ENCODE measurements at places on chromosomes 16 and 17.

DNA sequence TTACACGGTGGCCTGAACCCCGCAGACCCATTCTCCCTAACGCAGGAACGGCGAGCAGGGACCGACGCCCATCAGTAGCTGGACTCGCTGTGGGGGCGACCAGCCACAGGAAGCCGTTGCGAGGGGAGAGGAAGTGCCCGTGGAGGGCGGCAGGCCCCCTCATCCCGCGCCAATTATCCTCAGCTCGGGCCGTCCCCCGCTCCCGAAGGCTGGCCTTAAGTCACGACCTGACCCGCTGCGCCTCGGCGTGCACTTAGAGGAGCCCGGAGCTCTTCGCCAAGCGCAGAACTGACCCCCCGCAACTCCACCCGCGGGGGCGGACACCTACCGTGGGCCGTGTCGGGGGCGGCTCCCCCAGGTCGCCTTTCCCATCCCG is 401 bp downstream of the ARL16 start:
- DNase-seq, result no peak

- DNase-seq, result peak; percentile 41
Measured at GRCh38 chr17:76384987-76385891, 830 bp downstream of the SPHK1 start.

- no peak for DNase-seq
Measured at GRCh38 chr17:3719265-3719664, 4.4 kb upstream of the HASPIN start.

DNA sequence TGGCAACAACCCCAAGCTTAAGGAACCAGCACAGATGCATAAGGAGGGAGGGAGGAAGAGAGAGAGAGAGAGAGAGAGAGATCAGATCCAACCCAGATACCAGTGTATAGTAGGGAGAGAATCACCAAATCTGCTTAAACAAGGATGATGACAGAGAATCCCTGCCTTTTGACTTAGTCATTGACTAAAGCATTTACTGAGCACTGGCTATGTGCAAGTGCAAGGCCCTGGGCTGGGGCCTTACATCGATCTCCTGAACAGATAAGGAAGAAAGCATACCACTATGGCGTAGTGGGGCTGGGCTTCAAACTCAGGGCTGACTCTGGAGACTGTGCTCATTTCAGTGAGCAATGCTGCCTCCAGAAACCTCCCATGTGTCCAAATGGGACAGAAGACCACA is 15.8 kb downstream of the TSNAXIP1 start:
- DNase-seq, result no peak

GRCh38 chr17:8121681-8122421 is 2.1 kb downstream of the HES7 start:
- peak; percentile 47 for DNase-seq

GRCh38 chr16:89264800-89265550 is 47.5 kb downstream of the ZNF778 start:
- no peak for DNase-seq

- no peak for DNase-seq
Measured at GRCh38 chr17:72191921-72192799, 71.3 kb downstream of the SOX9 start.

DNA sequence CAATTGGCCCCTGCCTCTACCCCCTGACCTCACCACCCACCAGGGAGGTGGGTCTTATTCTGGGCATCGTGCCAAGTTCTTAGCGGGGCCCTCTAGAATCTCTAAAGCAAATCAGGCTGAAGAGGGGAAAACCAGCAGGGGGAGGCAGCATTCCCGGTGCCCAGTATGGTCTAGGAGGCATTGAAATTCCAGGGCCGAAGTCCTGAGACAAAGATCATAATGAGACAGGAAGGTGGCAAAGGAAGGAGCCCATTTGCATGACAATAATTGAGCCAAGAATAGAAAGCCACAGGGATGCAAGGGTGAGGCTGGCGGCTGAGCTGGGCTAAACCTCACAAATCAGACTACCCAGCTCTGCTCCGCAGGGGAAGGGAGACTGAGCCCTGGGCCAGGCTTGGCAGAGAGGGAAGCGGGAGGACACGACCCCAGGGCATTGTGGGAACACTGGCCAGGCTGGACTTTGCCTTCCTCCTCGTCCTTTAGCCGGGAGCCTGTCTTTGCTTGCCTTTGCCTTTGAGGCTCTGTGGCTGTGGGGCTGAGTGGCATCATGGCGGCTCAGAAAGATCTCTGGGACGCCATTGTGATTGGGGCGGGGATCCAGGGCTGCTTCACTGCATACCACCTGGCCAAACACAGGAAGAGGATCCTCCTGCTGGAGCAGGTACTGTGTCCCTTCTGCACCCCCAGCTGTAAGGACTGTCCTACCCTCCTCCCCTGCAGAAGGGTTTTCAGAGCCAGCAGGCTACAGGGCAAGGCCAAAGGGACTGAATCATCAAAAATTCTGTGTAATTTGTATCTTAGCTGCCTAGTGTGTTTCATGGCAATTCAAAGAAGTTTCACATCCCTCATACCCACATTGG is at the start of gene PIPOX:
TSS of gene PIPOX (plus strand) at position 463 of the 860 bp plus-strand sequence. CDS start at position 548, 85 bp downstream.
- DNase-seq, result no peak

GRCh38 chr16:57107321-57107922 is 15.0 kb downstream of the CPNE2 start:
- no peak for DNase-seq

- no peak for DNase-seq
Measured at GRCh38 chr17:82810644-82811430, 29.0 kb downstream of the ZNF750 start.

GRCh38 chr16:49859125-49859811 is 3.4 kb upstream of the ZNF423 start:
- no peak for DNase-seq

DNA sequence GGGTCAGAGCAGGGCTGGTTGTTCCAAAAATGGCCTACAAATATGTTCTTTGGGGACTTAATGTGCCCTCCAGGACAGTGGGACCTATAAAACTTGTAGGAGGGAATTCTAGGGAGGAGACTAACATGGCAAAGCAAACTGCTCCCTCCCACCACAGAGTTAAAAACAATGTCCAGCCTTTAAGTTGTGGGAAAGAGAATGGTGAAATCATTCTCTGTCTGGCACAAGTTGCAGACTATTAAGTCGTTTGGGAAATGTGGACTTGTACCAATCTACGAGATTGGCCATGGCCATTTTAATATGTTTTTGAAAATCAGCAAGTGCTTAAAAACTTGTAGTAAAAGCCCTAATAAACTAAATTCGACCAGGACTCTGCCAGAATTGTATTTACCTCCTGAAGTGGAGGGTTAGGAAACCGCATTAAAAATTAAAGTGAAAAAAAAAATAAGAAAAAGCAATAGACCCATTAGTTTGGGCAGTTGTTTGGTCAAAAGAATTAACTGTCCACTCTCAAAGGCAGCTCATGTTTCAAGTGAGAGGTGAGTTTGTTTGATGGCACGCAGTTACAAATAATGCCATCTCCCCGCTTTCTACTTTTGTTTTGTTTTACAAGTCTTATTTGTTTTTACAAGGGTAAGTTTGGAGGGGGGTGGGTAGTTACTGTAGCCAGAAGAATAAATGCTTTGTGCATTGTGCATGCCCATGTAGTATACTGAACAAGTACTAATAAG is 32.4 kb downstream of the ANKFN1 start:
- DNase-seq, result no peak

DNA sequence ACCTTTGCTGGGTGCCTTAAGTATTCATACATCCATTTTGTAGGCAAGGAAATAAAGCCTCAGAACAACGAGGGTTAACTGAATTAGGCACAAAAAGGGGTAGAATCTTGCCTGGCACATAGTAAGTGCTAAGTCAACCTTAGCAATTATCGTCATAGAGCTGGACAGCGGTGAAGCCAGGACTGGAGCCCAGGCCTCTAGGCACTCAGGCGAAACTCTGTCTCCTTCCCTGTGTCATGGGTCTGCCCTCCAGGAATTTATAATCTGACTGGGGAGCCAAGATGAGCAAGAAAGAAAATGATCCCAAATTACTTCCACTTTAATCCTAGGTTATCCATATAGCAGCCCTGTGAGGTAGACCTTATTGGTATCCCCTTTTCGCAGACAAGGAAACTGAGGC is 61.4 kb downstream of the KATNIP start:
- DNase-seq, result no peak

DNA sequence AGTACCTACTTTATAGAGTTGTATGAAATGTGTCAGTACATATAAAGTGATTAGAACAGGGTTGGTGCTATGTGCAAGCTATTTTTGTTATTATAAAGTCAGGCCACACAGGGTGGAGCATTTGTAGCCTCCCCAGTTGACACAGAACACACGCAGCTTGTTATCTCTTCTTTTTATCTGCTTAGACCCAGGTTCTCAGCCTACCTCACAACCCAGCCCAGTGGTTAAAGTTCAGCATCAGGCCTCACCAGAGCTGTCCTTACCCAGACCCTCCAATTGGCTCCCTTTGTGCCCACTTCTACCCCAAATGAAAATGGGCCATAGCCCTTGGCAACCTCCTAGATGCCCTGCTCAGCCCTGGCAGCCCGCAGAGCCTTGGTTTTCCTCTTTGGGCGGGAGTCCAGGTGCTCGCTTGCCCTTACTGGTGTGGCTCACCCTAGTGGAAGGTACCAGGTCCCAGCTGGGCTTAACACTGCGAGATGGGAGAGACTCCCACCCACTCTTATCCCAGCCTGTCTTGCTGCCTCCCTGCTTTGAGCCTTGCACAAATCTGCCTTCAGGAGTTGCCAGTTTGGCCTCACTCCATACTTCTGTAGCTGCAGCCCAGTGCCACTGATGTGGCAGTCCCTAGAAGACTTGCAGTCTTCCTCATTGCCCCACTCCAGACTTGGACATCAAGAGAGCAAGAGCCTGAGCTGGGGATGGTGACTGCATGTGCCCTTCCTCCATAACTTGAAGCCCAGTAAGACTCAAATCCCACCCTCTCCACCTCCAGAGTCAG is 1.1 kb upstream of the PIGS start:
- DNase-seq, result no peak

GRCh38 chr17:29369831-29370735 is 20.1 kb upstream of the TAOK1 start:
- peak; percentile 9 for DNase-seq

DNA sequence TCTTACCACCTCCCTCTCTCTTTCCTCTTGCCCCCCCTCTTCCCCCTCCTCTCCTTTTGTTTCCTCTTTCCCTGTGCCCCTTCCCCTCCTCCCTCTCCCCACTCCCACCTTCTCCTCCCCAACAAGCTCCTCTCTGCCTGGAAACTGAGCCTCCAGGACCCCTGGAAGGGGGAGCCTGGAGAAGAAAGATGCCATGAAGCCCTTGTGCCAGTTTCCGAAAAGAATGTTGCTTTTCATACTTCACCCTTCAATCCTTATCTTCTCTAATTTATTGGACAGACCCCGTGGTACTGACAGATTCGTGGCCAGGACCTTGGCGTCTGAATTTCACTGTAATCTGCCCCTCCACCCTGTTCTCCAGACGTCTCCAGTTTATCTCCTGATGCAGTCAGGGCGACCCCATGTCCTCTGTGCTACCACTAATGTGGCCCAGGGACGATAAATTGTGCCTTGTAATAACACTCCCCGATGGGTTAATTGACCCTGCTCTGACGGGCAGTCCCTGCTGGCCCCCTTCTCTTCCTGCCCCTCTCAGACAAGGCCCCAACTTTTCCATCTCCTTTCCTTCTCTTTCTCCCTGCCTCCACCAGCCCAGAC is 138.4 kb upstream of the GSE1 start:
- DNase-seq, result no peak

DNA sequence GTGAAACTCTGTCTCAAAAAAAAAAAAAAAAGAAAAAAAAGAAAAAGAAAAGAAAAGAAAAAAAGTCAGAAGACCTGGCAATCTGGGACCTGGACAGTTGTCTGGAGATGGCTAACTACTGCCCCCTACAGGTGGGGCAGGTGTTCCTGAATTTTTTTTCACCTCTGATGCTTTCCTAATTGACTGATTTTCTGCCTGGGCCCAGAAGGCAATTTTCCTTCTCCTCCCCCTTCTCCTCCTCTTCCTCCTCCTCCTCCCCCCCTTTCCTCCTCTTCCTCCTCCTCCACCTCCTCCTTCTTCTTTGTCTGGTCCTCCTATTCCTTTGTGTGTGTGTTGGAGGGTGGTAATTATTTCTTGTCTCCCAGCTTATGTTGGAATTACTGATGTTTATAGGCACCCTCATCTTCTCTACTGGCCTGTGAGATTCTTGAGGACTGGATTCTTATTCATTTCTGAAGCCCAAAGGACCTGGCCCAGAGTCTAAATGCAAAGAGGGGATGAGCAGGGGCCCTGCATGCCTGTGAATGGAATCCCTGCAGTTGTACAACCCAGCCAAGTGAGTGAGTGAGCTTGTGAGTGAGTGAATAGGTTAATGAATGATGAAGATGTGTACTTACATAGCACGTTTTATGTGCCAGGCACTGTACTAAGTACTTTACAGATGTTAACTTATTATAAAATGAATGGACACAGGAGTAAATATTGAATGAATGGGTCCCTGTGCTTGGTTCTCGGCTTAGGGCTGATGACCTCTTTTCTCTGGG is 26.9 kb downstream of the IRX5 start:
- no peak for DNase-seq

- DNase-seq, result no peak
Measured at GRCh38 chr17:42835732-42836131, 2.5 kb downstream of the PSME3 start.

DNA sequence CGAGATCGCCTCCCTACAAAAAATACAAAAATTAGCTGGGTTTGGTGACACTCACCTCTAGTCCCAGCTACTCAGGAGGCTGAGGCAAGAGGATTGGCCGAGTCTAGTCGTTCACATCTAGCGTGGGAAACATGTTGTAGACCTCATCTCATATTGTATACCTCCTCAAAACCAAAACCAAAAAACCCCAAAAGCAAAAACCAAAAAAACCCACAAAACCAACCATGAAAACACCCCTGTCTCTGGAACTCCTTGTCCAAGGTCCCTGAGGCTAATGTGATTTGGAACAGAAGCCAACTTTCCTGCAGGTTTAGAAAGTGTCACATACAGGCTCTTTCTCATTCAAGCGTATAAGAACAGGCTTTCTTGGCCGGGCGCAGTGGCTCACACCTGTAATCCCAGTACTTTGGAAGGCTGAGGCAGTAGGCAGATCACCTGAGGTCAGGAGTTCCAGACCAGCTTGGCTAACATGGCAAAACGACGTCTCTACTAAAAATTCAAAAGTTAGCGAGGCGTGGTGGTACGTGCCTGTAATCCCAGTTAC is 29.0 kb downstream of the RAB11FIP3 start:
- DNase-seq, result no peak

- DNase-seq, result no peak
Measured at GRCh38 chr17:44217738-44218343, 1.6 kb downstream of the UBTF start.

- no peak for DNase-seq
Measured at GRCh38 chr16:65119901-65120401, 1.9 kb downstream of the CDH11 start.

GRCh38 chr16:5062051-5062450 is 3.7 kb downstream of the C16orf89 start:
- DNase-seq, result no peak

DNA sequence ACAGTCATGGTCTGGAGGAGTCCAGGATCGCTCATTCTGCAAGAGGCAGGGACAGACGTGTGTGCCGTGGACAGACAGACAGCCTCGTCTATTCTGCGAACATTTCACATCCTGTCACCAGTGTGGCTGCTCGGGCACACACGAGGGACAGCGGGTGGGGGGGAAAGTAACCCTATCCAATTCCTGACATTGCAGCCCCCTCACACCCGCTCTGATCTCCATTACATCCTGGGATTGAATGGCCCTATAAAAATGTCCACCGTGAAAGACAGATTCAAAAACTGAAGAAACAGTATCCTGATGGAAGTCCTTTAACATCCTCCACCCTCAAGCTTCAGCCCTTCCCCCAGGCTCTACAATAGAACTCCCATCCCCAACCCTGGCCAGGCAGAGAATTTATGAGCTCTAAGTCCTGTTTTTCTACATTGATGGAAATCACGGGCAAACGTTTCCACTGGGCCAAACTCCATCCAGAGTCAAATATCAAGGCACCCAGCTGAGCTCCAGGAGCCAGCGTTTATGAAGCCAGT is 39.4 kb downstream of the HS3ST3A1 start:
- no peak for DNase-seq

All from stimulated activated CD4-positive, alpha-beta T cell treated with anti-CD3 and anti-CD28 coated beads, Interleukin-1b, Interleukin-23, amount 100 ng/mL, for 4 hours (primary cell).